ENCODE measurements at places on chromosomes 3 and 15.

DNA sequence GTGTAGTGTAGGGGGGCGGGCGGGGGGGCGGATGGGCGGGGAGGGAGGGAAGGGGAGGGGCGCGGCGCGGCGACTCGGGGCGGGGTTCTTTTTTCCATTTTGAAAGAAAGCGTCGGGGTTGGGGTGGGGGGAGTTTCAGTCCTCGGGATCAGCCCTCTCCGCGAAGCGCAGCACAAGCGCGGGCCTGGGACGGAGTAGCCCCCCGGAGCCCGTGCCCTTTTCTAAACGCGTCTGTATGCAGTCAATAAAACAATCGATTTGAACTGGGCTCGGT, 6.1 kb downstream of the ISLR2 start:
- no peak for DNase-seq

GRCh38 chr15:50933341-50933740, 24.9 kb downstream of the AP4E1 start:
- no peak for DNase-seq

GRCh38 chr3:66138336-66139313, 82.2 kb upstream of the SLC25A26 start:
- no peak for DNase-seq

GRCh38 chr3:27488821-27489220, 4.6 kb upstream of the SLC4A7 start:
- DNase-seq: no peak

GRCh38 chr15:70303981-70304380, 206.3 kb upstream of the TLE3 start:
- no peak for DNase-seq

All from RWPE2 (cell line).